ENCODE measurements at places on chromosomes 11 and 22. TPM values are rescaled to one million over a fixed set of nuclear protein-coding genes. Genes with fewer than 3 reads are reported as not detected.

GRCh38 chr22:42307806-42308563 lies 37.5 kb upstream of the TCF20 start:
- no peak for DNase-seq

DNA sequence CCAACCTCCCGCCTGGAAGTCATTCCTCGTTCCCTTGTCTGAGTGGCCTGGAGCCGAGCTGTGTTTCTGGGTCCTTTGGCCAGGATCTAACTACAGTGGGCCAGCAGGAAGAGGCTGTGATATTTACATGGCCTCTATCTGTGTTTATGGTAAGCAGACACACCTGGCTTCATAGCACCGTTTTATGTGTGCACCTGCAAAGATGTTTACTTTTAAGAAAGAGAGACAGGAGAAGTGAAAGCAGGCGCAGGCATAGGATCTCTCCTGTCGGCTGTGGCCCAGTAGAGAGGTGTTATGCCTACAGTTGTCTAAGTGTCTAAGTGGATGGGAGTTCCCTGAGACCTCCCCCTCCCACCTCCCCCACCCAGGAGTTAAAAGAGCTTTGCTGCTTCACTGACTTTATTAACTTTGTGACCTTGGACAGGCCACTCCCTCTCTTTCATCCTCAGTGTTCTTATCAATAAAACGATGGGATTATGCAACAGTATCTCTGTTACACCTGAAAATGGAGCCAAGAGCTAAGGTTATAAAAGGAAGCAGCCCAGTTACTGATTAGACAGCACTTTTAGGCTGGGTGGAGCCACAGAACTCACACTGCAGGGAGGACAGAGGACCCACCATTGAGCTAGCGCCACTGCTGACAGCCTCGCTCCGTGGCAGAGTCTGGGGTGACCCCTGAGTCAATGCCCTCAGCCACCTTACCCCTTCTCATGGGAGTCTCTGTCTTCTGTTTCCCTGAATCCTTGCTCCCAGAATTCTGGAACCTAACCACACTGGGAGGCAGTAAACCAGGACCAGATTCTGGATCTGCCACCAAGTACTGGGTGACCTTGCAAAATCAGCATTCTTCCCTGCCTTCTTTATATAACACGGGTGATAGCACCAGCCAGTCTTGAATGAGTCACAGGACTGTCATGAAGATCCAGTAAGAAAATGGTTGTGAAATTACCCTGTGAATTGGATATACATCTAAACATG lies 22.0 kb downstream of the ST14 start:
- no peak for DNase-seq

GRCh38 chr11:132447761-132448160 lies 1077.3 kb downstream of the NTM start:
- no peak for DNase-seq

- no peak for DNase-seq
Measured at GRCh38 chr11:113521737-113522517, 46.7 kb upstream of the DRD2 start.

Gene IFT27
- total RNA-seq = 20.0 TPM

Gene HEPHL1
- total RNA-seq = not detected

GRCh38 chr11:11422411-11423128 lies 69.5 kb upstream of the CSNK2A3 start:
- no peak for DNase-seq

- DNase-seq = no peak
Measured at GRCh38 chr11:10375280-10375971, 70.6 kb downstream of the ADM start.

Gene PHF21B
- total RNA-seq = 1.1 TPM

- DNase-seq = no peak
Measured at GRCh38 chr22:23369054-23369685, 188.9 kb downstream of the BCR start.

GRCh38 chr11:73114110-73114834 lies 27.8 kb downstream of the FCHSD2 start:
- no peak for DNase-seq

DNA sequence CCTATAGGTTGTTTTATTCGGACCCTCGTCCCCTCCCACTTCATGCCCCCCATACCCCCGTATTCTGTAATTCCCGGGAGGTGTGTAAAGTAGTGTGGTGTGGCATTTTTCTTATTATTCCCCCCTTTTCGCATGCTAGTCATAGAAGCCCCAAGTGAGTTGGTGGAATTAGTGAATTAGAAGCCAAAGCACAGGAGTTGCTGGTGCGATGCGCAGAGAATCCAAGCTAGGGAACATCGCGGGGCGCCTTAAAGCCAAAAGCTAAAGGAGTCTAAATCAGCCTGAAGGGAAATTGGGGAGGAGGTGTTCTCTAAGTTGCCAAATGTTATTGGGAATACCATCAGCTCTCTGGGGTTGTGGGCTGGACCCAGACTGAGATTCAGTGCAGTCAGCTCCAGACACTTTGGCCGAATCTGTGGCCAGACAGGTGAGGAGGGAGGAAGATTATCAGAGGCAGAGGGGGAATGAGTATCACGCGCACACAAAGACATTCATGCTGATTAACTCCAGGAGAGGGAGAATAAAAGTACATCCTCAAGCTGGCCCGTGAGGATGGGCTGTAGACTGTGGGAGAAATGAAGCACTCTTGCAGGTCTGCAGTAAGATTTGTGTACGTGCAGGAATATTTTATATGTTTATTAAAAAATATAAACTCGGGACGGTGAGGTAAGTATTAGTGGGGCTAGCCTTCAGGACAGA lies 102.8 kb upstream of the HSD17B12 start:
- DNase-seq = no peak

- no peak for DNase-seq
Measured at GRCh38 chr11:68028802-68029545, 1.5 kb upstream of the NDUFS8 start.

Gene GDPD4
- not detected for total RNA-seq

DNA sequence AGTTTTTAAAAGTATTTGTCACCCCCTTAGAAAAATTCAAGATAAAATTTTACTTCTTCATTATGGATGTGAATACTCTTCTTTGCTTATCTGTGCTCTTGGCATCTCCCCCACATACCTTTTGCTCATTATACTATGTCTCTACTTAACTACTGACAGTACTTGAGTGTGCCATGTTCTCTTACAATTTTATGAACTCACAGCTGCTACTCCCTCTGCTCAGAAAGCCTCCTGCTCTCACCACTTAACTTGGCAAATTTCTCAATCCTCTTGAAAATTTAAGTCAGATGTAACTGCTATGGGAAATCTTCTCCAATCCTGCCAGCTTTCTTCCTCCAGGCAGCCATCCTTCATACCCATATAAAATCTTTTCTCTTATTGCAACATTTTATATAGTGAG lies 163.4 kb downstream of the CNTN5 start:
- DNase-seq = no peak

GRCh38 chr11:60251485-60252212 lies 8.7 kb upstream of the MS4A4E start:
- peak; percentile 32 for DNase-seq

DNA sequence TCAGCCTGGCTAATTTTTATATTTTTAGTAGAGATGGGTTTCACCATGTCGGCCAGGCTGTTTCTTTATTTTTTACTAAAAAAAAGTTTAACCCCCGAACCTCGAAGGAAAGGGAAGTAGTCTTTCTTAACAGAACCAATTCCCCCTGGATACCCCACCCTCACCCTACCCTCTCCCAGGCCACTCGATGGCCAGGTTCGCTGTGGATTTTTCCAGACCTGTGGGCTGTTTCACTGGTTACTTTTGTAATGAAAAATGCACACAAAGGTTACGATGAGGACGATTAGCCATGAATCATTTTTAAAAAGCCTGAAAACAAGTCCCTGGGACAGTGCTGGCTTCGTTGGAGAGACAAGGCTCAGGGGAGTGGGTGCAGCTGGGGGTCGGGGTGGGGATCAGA lies 2.5 kb downstream of the TSPO start:
- DNase-seq = no peak

Gene OR52A1
- not detected for total RNA-seq

- no peak for DNase-seq
Measured at GRCh38 chr22:49690454-49690853, 137.2 kb downstream of the BRD1 start.

GRCh38 chr22:32617903-32618302 lies 143.3 kb downstream of the FBXO7 start:
- no peak for DNase-seq

DNA sequence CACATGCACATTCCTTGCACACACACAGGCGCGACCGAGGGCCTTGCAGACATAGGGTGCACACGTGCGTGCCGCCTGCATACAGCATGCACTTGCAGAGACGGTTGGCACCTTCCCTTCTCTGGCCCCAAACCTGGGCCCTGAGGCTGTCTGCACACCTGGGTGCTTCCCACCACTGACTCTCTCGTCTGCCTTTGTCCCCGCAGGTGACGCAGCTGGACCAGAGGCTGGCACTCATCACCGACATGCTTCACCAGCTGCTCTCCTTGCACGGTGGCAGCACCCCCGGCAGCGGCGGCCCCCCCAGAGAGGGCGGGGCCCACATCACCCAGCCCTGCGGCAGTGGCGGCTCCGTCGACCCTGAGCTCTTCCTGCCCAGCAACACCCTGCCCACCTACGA lies 38.0 kb downstream of the CDKN1C start:
- no peak for DNase-seq

DNA sequence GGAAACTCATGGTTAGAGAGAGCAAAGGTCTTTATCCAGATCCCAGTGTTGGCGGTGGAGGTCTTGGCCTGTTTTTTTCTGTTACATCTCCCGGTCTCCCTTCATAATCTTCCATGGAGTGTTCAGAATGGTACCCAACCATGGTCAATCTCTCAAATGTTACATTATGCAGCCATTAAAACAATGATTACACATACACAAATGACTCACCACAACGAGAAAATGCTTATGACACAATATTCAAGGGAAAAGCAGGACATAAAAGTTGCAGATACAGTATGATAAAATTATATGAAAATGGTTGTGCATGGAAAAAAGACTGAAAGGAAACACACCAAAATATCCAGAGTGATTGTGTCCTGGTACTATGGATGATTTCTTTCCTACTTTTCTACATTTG lies 17.8 kb upstream of the CSNK1E start:
- no peak for DNase-seq

DNA sequence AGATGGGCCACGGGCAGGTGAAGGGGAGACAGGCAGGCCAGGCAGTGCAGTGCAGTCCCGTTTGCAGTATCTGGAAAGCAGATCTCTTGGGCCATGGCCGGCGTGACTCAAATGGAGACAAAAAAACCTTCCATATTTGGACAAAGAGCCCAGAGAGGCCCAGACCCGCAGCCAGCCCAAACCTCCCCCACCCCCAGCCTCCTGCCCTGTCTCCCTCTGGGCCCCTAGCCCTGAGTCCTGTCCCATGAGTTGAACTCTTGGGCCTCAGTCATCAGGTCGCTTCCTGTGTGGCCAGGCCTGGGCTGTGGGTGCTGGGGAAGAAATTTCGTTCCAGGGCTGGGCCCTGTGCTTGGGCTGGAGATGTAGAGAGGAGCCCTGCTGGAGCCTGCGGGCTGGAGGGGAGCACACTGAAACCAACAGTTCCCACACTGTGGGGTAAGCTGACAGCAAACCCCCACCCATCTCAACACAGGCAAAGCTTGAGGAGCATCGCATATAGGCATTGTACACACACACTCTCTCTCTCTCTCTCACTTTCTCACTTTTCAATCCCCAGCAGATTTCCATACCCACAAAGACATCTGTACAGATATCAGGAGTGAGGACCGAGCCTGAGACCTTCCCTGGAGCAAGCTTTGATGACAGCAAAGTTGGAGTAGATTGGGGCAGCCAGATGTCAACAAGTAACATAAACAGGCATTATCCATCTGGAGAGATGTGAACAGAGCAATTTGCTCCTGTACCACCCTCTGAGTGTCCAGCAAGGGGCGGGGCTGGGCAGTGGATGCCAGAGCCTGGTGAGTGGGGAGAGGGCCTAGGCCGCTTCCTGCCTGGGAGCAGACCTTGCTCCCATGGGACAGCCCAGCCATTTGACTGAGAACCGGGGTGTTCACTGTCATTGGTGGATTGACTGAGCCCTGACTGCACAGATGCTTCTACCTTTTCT lies 17.2 kb downstream of the ARHGEF17 start:
- DNase-seq = no peak

DNA sequence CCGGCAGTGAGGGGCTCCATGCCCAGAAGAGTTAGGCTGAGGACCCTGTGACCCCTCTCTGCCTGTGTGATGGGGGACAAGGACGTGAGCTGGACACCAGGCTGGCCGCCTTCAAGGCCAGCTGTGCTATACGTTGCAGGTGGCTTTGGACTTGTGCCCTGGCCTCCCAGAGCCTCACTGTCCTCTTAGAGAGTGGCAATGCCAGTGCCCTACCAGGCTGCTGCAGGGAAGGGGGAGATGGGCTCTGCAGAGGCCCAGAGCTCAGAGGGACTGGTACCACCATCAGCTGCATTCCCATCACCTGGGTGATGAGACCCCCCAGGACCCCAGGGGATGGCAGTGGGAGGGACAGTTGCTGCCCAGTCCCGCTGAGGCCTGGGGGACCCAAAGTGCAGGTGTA lies 90.4 kb upstream of the SHISAL1 start:
- no peak for DNase-seq

Gene NXPE1
- total RNA-seq = not detected

DNA sequence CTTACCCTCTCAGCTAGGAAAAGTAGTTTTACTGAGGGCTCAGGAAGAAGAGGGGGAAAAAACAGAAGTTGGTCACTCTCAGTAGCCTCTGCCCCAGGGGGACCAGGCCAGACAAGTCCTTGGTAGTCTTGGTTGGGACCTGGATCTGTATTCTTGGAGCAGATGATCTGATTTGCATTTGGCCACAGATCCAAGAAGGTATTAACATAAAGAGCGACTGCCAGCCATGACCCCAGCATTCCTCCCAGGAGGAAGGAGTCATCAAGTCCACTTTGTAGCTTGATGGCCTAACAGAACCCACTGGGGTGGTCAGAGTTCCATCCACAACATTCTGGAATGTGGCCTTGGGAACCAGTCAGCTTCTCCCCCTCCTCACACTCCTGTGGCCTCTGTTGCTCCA lies 6.0 kb upstream of the LRRC10B start:
- no peak for DNase-seq

DNA sequence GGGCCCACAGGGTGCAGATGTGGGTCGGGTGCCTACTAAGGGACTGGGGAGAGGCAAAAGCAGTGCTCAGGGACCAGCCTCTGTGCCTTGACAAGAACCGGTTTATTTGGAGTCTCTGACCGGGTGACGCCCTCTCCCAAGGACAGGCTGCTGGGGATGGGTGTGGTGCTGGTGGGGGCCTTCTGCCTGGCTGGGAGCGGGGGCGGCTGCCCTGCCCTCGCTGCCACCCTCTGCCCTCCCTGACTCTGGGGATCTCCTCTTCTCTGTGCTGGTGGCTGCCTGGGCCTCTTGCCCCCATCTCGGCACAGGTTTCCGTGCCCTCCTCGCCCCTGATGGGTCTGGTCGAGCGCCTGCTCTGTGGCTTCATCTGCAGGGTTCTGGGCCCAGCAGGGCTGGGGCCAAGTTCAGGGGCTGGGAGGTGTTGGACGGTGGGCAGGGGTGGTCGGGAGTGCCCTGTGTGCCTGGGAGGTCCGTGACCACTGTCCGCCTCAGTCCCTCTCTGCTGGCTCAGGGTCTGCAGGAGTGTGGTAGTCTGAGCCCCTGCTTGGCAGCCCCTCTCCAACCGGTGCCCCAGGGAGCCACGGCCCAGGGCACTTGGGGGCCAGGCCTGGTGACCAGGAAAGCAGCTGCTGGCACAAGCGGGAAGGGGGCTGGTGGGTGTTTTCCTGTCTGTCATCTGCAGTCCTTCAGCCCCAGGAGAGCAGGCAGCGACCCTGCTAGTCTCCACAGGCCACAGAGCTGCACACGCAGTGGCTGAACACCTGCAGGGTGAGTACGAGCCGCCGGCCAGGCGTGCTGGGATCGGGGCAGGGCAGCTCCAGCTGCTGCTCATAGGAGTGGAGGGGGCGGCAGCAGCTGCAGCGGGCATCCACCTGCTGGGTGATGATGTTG lies 23.5 kb downstream of the MUC6 start:
- no peak for DNase-seq

Gene COPB1
- 93.5 TPM for total RNA-seq

Gene A4GALT
- total RNA-seq = 0.20 TPM

Data from activated CD8-positive, alpha-beta T cell treated with anti-CD3 and anti-CD28 coated beads for 36 hours (primary cell).